ENCODE measurements at places on chromosomes 7 and 10.

DNA sequence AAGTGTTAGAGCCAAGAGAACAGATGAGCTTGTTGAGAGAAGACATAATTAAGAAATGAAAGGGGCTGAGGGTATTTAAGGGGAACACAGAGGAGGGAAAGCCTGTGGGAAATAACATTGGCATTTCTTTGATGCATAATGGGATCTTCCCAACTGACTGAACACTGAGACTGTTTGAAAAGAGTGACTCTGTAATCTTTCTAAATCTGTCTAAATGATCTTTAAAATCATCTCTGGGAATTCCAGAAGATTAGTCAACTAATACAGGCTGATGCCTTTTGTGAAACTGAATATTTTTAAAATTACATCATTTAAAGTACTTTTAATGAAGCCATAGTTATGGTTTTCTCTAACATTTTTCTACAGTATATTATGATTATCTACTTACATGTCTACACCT is 17.4 kb upstream of the SLC35G1 start:
- DNase-seq = no peak

GRCh38 chr10:69223028-69223342 is 2.9 kb downstream of the HKDC1 start:
- DNase-seq = no peak

DNA sequence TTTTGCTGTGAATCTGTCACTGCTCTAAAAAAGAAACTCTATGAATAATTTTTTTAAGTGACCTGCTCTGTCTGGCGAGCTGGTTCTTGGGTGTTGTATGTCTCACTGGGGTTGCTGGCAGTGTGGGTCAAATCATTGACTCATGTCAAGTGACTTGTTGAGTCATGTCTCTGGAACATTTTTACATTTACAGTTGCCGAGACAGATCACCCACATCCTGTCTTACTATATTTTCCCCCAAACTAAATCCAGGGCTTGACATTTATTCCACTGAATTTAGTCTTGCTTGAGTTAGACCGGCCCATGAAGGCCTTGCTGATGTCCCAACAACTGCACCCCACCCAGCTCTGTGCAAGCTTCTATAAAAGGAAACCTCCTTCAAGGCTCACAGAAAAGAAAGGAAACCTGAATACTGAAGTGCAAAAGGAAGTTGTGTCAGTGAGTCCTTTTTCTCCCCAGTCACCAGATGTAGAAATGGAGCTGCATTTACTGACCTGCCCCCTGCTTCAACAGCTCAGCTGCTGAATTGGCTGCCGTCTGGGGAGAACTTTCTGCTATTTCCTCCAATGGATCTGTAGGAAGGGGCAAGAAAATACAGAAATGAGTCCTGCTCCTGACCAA is 290.3 kb downstream of the TNS3 start:
- DNase-seq = no peak

DNA sequence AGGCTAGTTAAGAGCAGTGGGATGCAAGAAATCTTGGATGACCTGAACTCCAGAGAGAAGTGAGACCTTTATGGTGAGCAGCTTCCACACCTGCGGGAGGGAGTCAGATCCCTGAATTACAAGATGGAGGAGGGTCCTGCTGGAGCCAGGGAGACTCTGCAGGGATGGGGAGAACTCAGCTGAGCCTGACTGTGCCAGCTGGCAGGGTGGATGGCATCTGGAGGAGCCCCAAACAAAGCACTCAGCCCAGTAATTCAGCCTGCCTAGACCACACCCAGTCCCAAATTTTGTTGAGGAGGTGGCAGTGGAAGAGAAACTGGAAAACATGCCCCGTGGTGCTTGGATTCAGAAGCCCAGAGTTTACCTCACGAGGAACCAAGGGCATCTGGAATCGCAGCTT is 208.2 kb downstream of the WDR11 start:
- DNase-seq = no peak

DNA sequence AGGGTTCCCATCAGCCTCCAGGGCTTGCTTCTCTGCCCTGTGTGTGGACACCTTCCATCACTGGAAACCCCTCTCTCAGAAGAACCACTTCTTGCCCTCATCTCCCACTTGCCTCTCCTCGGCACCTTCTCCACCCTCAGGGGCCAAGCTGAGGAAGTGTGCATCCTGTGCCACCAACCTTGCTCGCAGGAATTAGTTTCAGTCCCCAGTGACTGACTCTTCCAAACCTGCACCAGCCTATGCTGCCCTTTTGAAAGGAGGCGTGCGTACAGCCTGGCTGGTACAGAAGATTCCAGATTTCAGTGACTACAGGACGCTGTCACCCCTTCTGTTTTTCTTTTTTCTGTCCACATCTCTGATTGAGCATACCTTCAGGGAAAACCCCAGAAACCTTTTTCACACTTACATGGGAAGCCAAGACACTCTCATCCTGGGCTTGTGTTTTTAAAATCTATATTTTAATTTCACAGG is 67.1 kb downstream of the IKZF1 start:
- no peak for DNase-seq

GRCh38 chr7:87411186-87411585 is 64.3 kb downstream of the ABCB4 start:
- DNase-seq = no peak

DNA sequence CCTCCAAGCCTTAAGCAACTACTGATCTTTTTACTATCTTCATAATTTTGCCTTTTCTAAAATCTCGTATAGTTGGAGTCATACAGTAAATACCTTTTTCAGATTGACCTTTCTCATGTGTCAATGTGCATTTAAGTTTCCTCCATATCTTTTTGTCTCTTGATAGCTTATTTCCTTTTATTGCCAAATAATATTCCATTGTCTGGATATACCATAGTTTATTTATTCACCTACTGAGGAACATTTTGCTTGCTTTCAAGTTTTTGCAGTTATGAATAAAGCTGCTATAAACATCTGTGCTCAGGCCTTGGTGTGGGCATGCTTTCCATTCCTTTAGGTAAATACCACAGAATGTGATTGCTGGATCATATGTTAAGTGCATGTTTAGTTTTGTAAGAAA is 161.2 kb upstream of the GNAI1 start:
- no peak for DNase-seq

DNA sequence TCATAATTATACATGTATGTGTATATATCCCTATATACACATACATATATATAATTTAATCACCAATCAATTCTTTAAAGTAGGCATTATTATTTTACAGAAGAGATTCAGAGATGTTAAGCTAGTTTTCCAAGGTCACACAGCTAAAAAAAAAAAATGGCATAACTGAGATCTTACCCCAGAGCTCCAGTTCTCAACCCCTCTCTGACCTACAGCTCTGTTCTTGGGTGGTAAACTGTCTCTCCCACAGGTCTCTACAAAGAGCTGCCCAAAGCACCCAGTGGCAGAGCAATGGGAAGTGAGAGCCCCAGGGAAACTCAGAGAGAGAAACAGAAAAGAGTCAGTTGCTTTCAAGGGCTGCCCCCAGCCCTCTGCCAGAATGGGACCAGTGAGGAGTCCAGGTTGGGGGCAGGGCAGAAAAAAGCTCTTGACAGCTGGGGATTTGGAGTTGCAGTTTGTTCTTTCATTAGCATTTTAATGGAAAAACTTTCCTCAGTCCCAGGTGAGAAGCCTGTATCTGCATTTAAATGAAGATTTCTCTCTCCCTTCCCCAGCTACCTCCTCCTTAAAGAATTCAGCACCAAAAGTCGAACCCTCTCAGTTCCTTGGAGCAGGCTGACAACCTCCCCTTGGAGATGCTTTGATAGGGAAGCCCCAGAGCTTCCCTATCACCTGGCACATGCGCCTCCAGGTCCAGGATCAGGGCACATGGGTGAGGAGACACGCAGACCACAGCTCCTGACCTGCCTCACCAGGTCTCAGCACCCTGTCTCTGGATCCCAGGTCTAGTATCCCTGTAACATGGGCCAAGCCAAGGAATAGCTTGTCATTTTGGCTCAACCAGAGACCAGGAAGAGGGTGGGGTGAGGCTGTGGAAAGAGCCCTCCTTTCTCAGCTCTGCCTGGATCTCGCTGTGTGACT is 388.1 kb downstream of the PLXNA4 start:
- no peak for DNase-seq

DNA sequence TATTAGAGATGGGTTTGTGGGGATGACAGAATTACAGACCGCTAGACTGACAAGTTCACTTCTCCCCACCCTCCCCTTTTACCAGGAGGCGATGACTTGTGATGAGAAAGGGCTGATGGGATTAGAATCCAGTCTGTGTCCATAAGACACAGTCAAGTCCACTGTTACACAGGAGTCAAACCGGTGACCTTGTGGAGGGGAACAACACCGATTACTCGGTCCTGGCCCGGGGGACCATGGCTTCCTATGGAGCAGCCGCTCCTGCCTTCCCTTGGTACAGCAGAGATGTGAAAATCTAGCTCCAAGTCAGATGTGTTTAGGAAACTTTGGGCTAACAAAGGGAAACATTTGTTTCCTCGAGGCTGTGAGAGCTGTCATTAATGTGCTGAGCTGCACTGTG is 105.5 kb downstream of the ACTR3B start:
- no peak for DNase-seq

DNA sequence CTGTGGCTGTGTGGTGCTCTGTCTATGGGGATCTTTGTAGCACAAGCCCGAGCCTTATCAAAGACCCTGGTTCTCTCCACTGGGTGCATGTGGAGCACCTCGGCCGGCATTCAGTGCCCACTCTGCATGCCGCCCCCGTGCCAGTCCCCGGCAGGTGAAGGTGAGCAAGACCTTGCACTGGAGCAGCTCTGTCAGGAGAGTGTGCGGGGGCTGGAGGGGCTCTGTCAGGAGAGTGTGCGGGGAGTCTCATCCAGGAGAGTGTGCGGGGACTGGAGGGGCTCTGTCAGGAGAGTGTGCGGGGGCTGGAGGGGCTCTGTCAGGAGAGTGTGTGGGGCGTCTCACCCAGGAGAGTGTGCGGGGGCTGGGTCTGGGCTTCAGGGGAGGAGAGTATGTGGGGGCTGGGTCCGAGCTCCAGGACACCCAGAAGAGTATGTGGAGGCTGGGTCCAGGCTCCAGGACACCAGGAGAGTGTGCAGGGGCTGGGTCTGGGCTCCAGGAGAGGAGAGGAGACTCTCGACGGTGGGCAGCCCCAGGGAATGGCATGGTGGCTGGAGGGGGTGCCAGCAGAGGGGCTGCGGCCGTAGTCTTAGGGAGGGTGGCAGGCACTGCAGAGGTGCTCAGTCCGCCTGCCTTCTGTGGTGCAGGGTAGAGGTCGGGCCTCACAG is 40.8 kb downstream of the INPP5A start:
- DNase-seq = peak; percentile 55

GRCh38 chr10:71486484-71487114 is 89.9 kb downstream of the CDH23 start:
- peak; percentile 43 for DNase-seq

DNA sequence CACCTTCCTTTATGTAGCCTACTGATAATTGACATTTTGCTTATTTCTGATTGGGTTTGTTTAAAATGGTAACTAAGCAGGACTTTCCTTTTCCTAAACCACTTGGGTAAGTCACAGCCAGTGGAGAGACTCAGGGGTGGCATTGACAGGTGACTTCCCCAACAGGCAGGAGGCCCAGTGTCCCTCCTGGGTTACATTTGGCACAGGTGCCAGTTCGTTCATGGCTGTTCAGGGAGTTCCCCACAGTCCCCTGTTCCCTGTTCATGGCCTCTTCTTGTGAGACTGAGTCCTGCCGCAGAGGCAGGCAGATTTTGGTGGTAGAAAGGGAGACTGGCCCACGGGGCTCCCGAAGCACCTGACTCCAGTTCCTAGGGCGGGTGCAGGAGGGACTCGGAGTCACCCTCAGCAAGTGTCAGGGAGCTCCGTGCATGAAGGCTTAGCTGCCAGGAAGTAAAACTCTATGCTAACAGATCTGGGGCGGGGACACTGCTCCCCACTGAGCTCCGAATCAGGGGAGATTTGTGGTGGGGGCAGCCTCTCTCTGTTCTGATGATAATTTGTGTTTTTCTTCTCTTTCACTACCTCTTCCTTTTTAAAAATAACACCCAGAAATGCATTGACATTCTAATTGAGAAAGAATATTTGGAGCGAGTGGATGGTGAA is 84.1 kb downstream of the EZH2 start:
- DNase-seq = no peak
